ENCODE measurements at places on chromosomes 4 and X.

DNA sequence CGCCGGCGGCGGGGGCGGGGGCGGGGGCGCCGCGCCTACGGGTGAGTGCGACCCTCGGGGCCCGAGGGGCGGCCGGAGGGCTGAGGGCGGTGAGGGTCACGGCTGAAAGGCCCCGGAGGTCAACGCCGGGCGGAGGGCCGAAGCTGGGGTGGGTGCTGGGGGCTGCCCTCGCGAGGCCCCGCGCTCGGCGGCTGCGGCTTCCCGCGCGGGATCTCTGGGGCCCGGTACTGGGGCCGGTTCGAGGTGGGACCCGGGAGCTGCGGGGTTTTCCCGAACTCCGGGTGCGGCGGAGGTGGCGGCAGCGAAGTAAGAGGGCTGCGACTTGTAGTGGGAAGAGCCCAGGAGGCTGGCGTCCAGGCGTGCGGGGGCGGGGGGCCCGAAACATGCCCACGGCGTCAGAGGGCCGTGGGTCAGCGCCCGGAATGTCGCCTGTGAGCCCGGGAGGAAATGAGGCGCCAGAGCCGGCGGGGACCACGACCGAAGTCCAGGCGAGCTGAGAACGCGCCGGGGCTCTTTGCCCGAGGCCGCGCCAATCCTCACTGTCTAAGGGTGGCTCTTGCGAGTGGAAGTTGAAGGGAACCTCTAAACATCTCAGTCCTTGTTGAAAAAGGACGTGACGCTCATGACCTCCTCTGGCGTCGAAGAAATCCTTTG is 407 bp downstream of the IL13RA1 start:
- DNase-seq, result no peak

DNA sequence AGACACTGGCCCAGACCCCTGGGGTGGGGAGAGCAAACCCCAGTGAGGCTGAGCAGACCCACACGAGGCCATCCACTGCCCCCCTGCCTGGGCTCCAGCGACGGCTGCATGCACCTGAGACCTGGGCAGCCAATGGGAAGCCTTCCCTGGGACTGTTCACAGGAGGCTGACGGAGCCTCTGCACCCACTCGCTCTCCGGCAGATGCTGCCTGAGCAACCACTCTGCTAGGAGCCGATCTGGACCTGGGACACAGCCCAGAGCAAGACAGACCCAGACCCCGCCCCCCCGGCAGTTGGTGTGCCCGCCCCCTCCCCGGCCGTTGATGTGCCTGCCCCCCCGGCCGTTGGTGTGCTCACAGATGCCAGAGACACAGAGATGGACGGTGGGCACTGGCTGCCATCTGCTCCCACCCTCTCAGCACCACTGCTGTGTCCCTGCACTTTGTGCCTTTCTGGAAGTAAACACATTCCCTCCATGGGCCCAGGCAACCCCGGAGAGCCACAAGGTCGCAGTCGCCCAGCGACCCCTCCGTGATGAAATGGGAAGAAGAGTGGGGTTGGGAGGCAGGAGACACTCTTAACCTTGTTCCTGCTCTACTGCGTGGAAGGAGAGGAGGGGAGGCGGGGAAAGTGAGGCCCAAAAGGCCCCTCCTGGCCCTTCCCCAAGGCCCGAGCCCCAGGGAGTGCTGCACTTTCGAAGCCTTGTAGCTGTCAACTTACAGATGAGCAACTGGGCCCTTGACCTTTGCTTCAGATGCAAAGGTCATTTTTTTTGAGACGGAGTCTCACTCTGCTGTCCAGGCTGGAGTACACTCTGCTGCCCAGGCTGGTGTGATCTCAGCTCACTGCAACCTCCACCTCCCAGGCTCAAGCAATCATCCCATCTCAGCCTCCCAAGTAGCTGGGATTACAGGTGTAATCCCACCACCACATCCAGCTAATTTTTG is 62.0 kb downstream of the ZFYVE28 start:
- DNase-seq, result no peak

DNA sequence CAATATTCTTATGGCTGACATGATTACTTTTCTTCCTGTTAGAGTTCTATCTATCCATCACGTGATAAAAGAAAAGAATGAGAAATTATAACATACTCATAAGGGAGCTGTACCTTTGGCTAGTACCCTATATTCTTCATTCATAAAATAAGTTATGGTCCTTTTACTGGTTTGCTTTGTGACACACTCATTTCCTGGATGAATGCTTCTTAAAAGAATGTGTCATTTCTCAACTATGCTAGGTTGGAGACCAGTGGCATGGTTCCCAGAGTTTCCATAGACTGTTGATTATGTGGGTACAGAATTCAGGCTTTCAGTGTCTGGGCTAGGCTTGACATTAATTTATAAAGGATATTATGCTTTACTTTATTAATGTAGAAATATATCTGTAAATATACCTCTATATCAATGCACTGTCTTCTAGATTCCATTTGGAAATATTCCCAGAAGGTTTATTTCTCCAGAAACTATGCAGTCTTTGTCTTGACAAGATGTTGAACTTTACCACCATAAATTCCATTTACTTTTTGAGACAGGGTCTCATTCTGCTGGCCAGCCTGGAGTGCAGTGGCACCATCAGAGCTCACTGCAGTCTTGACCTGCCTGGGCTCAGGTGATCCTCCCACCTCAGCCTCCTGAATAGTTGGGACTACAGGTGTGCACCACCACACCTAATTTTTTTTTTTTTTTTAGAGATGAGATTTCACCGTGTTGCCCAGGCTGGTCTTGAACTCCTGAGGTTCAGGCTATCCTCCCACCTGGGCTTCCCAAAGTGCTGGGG is 23.8 kb downstream of the NUDT6 start:
- no peak for DNase-seq

GRCh38 chr4:60223208-60223923 is 976.8 kb upstream of the ADGRL3 start:
- DNase-seq, result no peak

DNA sequence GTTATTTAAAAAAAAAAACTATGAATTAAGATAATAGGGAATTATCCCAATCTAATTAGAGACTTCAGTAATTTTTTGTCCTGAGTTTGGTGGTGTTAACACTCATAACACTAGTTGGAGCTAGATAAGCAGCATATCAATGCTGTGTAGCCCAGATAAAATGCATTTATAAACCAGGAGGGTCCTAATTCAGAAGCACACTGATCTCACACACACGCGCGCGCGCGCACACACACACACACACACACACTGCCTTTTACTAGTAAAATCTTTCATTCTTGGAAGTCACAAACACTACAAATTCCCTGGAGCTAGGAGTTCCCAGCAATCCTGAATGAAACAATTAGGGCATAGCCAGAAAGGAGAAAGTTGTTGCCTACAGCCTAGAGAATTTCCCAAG is 3.2 kb downstream of the UNC5C start:
- no peak for DNase-seq

DNA sequence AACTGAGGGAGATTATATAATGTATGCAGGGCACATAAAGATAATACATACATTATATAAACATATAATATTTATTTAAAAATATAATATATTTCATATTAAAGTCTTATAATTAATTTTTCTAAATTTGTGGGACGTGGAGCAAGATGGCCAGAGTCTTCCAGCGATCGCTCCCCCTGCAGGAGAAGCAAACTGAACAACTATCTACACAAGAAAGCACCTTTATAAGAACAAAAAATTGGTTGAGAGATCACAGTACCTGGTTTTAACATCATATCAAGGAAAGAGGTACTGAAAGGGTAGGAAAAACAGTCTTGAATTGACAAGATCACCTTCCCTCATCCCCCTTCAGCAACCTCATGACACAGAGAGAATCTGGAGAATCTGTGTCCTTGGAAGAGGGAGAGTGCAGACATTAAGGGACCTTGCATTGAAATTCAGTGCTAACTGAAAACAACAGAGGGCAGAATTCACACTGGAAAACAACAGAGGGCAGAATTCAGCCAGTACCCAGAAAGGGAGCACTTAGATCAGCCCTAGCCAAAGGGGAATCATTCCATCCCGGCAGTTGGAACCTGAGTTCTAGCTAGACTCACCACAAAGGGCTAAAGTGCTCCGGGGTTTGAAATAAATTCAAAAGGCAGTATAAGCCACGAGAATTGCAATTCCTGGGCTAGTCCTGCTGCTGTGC is 262.5 kb upstream of the NDST3 start:
- DNase-seq, result no peak

DNA sequence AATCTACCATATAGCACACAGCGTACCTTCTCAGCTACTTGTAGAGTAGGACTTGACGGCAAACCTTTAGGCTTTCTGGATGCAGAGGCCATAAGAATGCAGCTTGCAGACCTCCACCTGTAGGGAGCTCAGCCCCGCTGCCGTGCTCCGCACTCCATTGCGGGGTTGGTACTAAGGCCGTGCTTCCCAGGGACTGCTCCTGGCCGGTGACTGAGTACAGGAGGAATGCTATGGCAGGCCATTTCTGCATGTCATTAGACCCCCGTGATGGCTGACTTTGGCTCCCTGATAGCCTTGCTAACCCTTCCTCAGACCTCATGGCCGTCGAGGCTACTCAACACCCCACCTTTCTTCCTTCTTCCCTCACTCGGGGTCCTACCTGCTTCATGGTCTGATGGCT is 26.4 kb downstream of the TIGD2 start:
- no peak for DNase-seq

DNA sequence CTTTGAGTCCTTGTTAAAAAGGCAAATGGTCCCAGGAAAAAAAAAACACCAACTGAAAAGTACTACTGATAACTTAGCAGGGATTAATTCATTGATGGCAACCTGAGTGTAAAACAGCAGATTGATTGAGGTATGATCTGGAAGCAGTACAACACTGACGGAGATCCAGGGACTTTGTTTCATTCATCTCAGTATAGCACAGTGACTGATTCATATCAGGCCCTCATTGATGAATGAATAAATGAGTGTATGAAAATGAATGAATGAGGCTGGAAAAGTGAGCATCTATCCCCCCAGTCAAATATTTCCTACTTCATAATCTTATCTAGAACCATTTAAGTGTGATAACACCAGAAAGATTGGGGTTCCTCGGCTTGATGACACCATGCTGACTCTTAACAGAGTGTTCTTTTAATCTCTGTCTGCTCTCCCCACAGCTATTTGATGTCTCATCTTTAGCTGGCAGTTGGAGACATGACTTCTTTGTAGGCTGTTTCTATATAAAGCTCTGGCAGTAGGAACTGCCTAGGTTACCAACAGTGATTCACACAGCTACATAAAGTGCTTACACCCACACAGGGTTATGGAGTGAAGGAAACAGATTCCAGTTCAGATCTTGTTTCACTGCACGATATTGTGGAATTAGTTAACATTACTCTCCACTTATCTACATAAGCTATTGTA is 18.6 kb upstream of the RNF128 start:
- no peak for DNase-seq

DNA sequence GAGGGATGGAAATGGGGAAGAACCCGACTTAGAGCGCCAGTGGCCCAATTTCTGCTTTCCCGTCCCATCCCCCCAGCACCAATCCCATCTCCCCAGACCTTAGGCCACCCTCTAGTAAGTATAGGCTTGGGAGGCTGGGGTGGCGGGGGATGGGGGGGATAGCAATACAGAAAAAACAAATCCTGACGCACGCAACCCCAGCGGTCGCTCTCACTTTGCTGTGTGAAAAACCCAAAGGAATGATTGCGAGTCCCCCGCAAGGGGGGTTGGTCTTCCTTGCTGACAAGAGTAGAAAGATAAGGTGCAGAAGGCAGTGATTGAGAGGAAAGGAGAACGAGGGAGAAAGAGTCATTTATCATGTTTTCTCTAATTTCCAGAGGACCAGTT is 863 bp downstream of the CPE start:
- peak; percentile 54 for DNase-seq

DNA sequence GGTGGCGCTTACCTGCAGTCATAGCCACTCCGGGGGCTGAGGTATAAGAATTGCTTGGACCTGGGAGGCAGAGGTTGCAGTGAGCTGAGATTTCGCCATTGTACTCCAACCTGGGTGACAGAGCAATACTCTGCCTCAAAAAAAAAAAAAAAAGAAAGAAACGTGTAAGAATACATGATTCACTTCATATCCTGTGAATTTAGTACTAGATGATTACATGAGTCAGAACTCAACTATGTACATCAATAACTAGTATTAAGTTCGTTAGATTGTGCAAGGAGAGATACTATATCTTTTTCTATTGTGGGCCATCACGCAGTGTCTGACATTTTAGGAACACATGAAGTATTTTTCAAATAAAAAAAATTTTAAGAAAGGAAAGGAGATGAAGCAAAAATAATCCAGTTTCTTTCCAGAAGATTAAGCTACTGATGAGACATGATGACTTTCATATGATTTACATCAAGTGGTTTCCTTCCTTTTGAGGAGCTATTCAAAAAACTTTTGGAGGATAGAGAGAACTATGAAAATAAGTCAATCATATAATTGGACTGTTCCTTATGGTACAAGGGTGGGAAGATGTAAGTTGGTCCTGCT is 64.7 kb upstream of the EXOC1L start:
- no peak for DNase-seq

DNA sequence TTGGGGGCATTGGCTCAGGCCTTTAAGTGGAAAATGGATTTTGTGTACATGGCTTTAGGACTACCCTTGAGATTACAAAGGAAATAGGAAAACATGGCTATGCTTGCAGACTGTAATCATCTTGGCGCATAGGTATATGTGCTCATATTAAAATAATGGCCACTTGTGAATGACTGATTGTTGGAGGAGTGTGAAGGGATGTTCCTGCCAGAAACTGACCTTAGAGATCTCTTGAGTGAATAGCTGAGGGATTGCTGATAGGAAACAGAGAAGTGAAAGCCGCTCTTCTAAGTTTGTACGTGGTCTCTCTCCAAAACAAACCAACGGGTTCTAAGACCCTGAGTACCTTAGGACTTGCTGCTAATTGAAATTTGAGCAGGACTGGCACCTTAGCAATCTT is 186.0 kb downstream of the MGST2 start:
- DNase-seq, result no peak

GRCh38 chr4:47002580-47002979 is 9.2 kb upstream of the GABRA4 start:
- no peak for DNase-seq

GRCh38 chr4:71526637-71527406 is 188.0 kb downstream of the SLC4A4 start:
- DNase-seq, result no peak

- DNase-seq, result no peak
These were observed 343.3 kb upstream of the FRG1 start for GRCh38 chr4:189597341-189597740.

GRCh38 chrX:102727761-102728160 is 7.2 kb downstream of the GPRASP3 start:
- DNase-seq, result no peak

DNA sequence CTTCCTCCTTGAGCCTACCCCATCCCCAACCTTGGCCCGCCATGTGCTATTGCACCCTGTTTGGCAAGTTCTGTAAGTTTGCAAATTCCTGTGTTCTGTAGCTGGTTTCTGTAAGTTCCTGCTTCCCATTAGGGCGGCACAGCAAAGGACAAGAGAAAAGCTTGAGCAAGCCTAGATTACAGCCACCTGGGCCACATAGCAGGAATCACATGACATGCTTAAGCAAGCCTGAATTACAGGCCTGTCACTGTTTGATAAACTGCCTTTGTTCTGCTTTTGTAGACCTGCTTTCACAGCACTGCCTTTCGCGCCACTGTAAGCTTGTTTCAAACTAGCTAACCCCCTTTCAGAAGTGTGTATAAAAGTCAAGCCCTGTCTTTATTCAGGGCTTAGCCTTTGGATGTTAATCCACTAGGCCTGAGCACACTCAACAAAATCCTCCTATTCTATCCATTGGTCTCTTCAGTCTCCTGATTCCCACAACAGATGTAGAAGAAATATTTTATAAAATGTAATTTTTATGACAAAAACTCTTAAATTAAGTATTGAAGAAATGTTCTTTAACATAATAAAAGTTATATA is 906.8 kb upstream of the NDST4 start:
- no peak for DNase-seq
